ENCODE measurements at places on chromosomes 7 and 10.

GRCh38 chr7:129750091-129750490 is 138.6 kb downstream of the NRF1 start:
- no peak for DNase-seq

- DNase-seq: no peak
These were observed 152.4 kb downstream of the PRPF18 start for GRCh38 chr10:13739183-13739582.

- DNase-seq: no peak
These were observed 674.3 kb downstream of the SDK1 start for GRCh38 chr7:3975371-3975770.

GRCh38 chr10:133219782-133220181 is 10.2 kb upstream of the UTF1 start:
- DNase-seq: no peak

DNA sequence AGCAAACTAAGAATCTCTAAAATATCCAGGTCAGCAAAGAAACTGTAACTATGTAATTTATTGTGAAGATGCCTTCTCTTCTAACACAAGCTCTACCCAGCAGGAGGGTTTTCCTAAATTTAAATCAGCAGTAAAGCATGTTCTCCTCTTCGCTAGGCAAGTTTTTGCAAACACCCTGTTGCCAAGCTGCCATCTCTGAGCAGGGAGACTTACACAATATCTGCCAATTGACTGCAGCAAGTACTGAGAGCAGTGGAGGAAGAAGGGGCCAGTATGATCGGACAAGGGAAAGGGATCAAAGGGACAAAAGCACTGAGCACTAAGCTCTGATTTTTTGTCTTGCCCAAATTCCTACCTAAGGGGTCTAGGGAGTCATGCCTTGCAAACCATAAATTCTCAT is 16.0 kb upstream of the LANCL2 start:
- peak; percentile 8 for DNase-seq

- no peak for DNase-seq
These were observed 1.0 kb downstream of the TRPV5 start for GRCh38 chr7:142932386-142933091.

GRCh38 chr7:107043921-107044346 is 571 bp upstream of the PRKAR2B start:
- no peak for DNase-seq

DNA sequence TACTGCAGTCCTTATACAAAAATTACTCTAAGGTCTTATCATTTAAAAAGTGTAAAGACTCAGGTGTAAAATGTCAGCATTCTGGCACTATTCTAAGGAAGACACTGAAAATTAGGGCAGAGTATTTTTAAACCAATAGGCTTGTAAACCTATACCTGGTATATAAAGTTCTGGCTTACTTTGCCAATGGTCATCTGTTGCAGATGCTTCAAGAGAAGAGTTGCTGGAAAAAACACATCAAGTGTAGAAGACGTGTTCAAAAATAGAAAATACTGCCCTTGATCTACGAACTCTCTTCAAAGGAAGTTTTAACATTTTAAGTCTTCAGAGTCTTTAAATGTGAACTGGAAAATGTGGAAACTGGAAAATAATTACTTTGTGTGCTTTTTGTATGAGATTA is 23.9 kb downstream of the NT5C3A start:
- no peak for DNase-seq

- DNase-seq: peak; percentile 97
These were observed 18.3 kb downstream of the SGMS1 start for GRCh38 chr10:50605269-50605950.

DNA sequence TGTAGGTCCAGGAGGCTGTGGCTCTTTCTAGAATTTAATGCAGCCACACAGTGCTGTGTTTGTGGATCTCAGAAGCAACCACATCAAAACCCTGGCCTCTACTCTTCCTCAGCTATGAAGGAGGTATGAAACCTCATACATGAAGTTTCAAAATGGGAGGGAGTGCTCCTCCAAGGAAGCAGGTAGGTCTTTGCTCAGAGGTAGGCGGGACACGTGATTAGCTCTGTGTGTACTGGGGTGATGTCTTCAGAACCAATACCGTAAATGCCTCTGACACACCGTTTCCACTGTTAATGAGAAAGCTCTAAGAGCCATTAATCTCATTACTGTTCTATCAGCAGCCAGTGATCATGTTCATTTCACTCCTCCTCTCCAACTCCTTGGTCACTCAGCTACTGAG is 126.1 kb downstream of the PLXNA4 start:
- no peak for DNase-seq

GRCh38 chr7:51430480-51431086 is 114.0 kb upstream of the COBL start:
- DNase-seq: peak; percentile 37

DNA sequence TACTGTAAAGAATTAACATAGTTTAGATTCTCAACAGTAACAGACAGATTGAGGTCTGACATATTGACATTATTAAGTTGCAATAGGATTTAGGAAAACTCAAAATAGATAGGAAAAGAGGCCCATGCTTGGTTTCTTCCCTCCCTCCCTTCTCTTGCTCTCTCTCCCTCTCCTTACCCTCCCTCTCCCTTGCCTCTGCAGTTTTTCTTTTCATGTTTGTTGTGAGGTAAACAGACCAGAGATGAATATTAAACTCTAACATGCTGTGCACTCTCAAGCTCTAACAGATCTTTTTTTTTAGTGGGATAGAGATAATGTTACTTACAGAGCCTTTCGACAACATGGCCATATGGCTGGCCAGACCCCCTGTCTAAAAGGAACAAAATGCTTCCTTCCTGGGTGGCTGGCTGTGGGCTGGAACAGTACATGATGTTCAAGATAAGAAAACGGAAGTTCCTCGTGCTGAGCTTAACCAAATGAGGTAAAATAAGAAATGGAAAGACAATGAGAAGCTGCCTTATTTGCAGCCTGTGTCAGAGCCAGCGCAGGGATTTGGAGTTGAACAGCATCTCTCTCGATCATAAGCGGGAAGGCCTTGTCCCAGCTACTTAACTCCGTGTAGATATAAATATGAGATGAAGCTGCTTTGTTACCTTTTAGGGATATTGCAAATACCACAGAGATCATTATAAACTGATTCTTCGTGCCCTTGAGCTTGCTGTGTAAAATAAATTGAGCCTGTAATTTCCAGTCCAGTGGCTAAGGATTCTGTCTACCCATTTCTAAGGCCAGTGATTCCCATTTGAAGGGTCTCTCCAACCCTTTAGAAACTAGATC is 391.9 kb upstream of the NPVF start:
- DNase-seq: no peak

DNA sequence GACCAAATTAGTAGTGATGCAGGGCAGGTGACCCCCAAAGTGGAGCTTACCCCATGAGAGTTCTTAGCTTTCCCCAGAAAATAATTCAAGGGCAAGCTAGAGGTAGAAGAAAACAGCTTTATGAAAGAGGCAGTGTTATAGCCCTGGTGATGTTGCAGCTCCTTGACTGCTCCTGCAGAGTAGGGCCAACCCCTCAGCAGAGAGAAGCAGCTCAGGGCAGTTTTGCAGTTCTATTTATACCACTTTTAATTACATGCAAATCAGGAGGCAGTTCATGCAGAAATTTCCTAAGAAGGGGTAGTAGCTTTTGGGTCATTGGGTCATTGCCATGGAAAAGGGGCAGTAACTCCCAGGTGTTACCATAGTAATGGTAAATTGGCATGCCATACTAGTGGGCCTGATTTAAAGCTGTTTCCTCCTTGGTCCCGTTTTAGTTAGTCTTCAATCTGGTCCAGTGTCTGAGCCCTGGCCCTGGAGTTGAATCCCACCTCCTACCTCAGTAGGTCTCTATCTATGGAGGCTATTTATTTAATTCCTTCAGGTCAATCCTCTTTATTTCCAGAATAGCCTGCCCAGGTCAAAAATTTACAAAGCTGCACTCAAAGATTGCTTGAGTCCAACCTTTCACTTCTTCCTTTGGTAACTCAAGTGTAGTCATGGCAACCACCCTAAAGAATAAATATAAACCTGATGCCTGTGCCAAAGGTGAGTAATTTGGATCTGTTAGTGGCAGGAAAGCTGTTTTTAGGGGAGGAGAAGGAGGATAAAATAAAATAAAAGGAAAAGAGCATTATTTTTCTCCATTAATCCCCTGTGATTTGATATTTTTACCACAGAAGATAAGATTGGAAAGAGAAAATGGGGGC is 29.5 kb downstream of the PLXDC2 start:
- peak; percentile 67 for DNase-seq

GRCh38 chr7:44124822-44125202 is 1.5 kb upstream of the POLD2 start:
- DNase-seq: no peak

DNA sequence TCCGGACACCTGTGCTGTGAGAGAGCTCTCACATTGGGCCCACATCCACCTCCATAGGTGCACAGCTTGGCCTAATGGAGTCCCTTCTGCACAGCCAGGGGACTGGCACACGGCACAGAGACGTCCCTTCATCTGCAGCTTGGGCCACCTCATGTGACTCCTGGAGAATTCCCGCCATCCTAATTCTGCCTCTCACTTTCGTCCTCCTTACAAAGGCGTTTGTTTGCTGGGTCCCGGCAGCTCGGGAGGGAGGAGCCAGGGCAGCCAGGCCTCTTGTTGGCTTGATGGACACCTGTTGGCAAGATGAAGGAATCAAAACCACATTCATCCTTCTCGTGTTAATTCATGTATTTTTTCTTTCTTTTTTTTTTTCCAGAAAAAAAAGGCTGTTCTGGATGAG is 30.7 kb upstream of the TTYH3 start:
- no peak for DNase-seq

DNA sequence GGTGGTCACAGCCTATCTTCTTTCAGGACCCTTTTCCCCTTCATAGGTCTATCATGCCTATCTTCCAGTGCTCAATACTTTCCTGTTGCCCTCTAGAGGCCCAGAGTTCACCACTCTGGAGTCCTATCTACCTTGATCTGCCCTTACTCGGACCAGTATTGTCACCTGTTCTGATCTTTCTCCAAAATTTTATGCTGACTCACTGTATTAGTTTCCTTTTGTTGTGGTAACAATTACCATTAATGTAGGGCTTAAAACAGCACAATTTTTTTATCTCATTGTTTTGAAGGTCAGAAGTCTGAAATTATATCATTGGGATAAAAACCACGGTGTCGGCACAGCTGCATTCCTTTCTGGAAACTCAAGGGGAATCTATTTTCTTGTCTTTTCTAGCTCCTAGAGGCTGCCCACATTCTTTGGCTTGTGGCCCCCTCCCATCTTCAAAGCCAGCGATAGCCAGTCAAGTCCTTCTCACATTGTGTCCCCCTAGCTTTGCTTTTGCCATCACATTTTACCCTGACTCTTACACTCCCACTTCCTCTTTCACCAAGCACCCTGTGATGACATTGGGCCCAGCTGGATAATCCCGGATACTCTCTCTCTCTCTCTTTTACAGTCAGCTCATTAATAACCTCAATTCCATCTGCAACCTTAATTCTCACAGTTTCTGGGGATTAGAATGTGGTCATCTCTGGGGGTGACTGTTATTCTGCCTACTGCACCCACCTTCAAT is 54.6 kb downstream of the TFAM start:
- peak; percentile 9 for DNase-seq

- no peak for DNase-seq
These were observed 37.9 kb upstream of the AKR1C2 start for GRCh38 chr10:5041471-5042023.

DNA sequence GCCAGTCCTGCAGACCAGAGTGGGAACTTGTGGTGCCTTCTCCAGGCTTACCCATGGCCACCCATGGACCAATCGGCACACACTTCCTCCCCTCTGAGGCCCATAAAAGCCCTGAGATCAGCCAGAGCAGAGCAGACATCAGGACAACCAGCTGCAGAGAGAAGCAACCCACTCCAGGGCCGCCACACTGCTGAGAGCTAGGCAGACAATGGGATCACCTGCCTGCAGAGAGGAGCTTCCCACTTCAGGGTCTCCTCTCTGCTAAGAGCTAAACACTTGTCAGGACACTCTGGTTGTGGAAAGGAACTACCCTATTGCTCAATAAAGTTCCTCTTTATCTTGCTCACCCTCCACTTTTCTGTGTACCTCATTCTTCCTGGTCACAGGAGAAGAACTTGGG is 34.0 kb downstream of the C7orf25 start:
- DNase-seq: no peak

DNA sequence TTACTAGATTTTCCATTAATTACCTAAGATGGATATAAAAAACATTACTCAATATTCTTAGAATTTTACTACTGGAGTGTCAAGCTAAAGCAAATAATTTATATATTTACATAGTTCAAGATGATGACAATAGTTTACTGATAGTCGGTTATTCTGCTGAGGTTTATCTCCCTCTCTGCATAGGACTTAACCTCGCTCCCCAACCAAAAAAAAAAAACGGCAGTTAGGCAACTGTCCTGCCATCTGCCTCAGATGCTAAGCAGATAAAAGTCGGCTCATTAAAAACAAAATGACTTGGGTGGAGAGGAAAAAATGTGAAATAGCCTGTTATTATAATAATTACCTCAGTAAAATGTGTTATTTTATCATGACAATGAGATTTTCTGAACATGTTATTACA is 14.0 kb upstream of the ITGB8 start:
- no peak for DNase-seq

DNA sequence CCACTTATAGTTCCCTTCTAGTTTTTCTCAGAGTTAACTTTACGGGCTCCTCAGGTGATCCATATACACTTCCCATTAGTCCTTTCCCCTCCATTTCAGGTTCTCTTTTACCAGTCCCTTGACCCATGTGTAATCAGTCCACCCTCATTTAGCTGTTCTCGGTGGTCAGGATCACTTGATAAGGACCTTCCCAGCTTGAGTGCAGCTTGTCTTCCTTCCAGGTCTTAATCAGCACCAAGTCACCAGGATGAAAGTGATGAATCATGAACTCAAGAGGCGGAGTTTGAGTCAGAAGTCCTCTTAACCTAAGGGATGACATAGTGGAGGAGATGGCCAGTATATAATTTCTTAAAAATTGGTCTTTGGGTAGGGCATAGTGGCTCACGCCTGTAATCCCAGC is 63.1 kb upstream of the CNTNAP2 start:
- DNase-seq: peak; percentile 12

- no peak for DNase-seq
These were observed 55.3 kb downstream of the STK32C start for GRCh38 chr10:132252412-132252811.

DNA sequence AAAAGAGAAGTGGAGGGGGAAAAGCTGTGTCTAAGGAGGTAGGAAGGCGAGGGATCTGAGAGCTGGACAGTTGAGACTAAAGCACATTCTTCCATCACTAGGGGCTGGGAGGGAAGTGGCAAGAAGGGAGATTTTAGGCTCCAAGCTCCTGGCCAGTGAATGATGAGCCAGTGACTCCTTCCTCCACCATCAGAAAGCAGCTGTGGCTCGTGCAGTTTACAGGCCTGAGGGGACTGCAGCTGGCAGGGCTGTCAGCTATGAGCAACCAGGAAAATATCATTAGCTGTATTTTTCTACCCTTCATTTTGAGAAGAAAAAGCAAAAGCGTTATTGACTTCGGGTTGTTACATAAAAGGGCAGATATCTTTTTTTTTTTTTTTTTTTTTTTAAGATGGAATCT is 60.7 kb downstream of the GPAM start:
- no peak for DNase-seq

DNA sequence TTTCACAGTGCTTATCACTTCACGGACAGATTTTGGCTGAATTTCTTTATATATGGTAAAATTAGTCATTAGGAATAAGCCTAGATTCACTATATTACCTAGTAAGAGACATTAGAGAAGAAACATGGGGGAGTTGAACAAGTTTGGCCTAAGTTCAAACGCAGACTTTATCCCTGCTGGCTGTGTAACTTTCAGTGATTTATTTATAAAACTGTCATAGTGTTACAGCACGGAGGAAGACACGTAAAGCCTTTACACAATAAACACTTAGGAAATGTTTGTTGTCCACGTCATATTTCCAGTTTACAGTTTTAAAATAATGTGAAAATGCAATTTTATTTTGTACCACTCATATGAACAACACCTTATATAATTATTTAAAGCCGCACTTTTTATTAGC is 661.5 kb downstream of the MAGI2 start:
- DNase-seq: no peak

Data from bronchial epithelial cell (primary cell).